ENCODE measurements at places on chromosomes 4 and X.
A peak's percentile ranks its signal among the peaks of the same experiment; 100 is the strongest.

DNA sequence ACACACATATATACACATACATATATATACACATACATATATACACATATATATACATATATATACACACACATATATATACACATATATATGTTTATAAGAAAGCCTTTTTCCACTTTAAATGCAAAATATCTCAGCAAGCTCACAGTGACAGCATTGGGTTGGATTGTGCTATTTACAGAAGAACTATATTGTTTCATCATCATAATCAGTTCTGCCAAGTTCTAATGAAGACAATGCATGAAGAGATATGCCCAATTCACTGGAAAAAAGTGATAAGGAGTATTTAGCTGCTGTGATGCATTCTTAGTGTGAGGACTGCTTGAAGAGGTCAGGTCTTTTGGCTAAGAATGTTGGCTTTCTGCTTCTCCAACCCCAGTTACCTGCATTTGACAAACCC lies 54.4 kb downstream of the RNF150 start:
- no peak for DNase-seq

DNA sequence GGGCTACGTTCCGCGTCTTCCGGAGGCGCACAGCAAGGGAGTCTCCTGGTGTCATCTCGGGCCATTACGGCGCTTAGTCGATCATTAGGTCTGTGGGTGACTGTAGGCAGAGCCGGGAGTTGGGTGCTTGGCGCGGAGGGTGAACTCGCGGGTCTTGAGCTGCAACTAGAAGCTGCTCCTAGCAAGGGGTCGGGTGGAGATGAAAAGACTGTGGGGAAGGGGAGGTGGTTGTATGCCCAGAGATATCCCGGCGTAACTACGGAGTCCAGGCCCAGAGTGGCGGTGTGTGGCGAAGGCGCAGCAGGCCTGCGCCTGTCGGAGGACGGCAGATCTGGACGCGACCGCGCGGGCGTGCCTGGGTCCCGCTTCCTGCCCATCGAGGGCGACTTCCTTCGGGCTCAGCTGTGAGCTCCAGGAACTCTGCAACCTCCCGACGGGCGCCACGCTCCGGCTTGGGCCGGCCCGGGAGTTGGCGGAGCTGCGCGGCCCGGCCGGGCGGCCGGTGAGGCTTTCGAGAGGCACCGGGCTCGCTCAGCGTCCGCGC lies 2.7 kb upstream of the NKX3-2 start:
- DNase-seq = peak; percentile 80

DNA sequence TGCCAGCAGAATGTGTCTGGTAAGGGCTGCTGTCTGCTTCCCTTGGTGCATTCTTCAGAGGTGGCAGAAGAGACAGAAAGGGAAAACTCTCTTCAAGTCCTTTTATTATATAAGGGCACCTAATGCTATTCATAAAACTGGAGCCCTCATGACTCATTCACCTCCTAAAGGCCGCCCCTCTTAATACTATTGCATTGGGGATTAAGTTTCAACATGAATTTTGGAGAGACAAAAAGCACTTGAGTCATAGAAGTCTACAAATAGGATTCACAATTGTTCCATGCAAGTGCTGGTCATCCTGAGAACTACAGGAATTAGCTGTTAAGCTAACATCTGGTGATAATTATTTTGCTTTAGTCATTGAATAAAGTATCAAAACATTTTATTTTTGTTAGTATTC lies 349.5 kb downstream of the HS3ST1 start:
- DNase-seq = no peak

GRCh38 chr4:77742054-77742453 lies 77.1 kb downstream of the CNOT6L start:
- DNase-seq = no peak

GRCh38 chrX:117274965-117275364 lies 812.2 kb upstream of the CT83 start:
- no peak for DNase-seq

- DNase-seq = no peak
Measured at GRCh38 chr4:179486570-179487335, 2044.5 kb upstream of the AGA start.
